ENCODE measurements at places on chromosomes 1 and 21.

DNA sequence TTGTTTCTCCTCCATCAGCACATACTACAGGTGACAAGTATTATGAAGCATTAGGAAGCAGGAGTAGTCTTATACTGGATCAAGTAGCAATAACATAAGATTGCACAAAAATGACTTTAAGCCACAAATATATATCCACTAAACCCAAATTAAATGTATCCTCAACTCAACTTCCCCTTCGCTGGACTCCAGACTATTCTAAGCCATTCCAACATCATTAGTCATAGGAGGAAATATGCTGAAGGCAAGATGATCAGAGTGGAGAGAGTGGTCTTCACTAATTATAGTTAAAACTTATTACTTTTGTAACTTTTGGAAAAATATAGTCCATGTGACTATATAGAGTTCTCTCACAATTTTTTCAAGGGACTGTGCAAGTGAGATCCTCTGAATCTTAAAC lies 390.7 kb upstream of the ZP4 start:
- no peak for DNase-seq

DNA sequence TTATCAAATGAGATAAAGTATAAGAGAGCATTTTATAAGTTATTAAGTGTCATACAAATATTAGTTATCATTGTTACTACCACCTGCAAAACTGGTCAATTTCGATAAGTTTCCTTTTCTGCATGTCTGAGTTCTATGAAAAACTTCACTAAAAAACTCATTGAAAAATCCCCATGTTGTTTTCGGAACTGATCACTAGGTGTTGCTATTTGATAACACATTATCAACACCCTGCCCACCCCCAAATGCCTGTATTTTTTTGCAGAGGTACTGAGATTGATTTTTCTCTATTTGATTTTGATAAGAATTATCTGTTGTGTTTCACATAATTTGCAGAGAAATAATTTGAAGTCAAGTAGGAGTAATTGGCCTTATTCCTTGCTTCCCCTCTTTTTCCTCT lies 22.1 kb upstream of the DISP1 start:
- DNase-seq: no peak

GRCh38 chr1:2525572-2525919 lies 850 bp downstream of the PANK4 start:
- DNase-seq: no peak

GRCh38 chr1:30311749-30312148 lies 411.6 kb downstream of the MATN1 start:
- DNase-seq: no peak

- DNase-seq: no peak
Observed at GRCh38 chr1:77322061-77322900, 40.5 kb downstream of the AK5 start.

GRCh38 chr1:173865468-173866164 lies 2.2 kb downstream of the GAS5 start:
- no peak for DNase-seq

DNA sequence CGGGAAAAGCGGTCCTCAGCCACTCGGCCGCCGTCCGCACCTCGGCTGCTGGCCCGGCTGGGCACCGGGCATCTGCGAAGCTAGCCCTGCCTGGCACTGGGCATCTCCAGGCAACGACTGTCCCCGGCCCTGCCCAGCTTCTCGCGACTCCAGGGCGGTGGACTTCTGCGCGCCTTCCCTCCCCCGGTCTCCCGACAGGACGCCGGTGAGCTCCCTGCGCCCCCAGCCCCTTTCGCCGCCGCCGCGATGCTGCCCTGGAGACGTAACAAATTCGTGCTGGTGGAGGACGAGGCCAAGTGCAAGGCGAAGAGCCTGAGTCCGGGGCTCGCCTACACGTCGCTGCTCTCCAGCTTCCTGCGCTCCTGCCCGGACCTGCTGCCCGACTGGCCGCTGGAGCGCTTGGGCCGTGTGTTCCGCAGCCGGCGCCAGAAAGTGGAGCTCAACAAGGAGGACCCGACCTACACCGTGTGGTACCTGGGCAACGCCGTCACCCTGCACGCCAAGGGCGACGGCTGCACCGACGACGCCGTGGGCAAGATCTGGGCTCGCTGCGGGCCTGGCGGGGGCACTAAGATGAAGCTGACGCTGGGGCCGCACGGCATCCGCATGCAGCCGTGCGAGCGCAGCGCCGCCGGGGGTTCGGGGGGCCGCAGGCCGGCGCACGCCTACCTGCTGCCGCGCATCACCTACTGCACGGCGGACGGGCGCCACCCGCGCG lies 514 bp downstream of the FAM43B start:
- no peak for DNase-seq

- no peak for DNase-seq
Observed at GRCh38 chr1:208533746-208534598, 289.8 kb upstream of the PLXNA2 start.

- no peak for DNase-seq
Observed at GRCh38 chr1:7000720-7001119, 215.5 kb downstream of the CAMTA1 start.

DNA sequence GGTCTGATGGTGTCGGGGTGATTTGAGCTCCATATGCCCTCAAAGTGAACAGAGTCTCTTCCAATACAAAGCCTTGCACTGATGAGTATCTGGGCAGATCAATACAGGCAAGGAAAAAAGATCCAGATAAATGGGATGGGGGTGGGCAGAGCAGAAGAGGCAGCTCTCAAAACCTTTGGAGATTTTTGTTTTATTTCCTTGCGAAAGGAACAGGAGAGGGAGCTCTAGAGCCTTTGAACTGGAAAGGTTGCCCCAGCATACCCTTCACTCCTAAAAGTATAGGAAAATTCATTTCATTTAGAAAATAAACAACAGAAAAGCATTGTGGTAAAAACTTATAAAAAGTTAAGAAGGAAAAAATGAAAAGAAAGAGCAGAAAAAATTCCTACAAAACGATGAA lies 31.4 kb upstream of the OLIG2 start:
- DNase-seq: no peak

DNA sequence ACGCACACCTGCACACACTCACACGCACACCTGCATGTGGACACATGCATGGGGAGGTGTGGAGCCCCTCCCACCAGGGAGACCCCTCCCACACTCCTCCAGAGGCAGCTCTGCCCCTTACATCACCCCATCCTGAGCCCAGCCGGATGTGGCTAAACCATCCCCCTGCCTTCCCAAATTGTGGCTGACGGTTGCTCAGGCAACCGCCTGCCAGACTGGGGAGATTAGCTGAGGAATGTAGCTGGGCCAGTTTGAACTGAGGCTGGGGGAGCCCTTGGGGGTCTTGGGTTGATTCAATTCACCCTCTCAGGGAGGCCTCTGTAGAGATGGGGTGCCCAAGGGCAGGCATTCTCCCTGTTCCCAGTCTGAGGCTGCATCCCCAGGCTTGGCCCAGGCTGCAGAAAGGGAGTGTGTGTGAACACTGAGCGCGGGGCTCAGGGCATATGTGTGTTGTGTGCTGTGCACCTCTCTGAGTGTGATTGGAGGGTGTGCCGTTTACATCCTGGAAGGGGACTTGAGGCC lies 12.9 kb downstream of the PTPRU start:
- no peak for DNase-seq

GRCh38 chr1:46528297-46528955 lies 23.0 kb downstream of the KNCN start:
- DNase-seq: no peak

DNA sequence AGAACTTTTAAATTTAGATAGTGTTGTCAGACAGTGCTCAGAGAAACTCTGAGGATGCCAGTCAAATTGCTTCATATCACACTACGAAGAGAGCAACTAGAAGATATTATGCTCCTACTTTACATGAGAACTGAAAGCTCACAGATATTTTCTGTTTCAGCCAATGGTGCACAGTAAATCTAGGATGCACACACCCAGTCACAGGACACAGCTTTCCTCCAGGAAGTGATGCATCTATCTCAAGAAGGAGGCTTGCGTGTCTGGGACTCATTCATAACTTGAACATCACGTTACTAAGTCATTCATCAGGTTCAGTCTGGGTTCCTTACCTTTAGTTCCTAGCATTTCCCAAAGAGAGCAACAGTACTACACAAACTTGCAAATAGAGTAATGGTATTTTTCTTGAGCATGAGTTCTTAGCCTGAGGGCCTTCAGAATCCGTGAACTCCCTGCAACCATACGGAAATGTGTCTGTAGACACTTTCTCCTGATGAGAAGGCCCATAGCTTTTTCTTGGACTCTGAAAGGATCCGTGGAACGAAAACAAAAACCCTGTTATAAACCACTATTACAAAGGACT lies 12.2 kb downstream of the ZNF697 start:
- no peak for DNase-seq

GRCh38 chr21:46115441-46116188 lies 17.7 kb downstream of the COL6A2 start:
- no peak for DNase-seq

- no peak for DNase-seq
Observed at GRCh38 chr21:41783476-41784180, 16.8 kb upstream of the RIPK4 start.

- DNase-seq: no peak
Observed at GRCh38 chr1:20250340-20250989, 40.2 kb upstream of the VWA5B1 start.
